IPS DF 6.9 (cell line): ENCODE measurements at places on chromosomes 4 and X.
A peak's percentile ranks its signal among the peaks of the same experiment; 100 is the strongest.

DNA sequence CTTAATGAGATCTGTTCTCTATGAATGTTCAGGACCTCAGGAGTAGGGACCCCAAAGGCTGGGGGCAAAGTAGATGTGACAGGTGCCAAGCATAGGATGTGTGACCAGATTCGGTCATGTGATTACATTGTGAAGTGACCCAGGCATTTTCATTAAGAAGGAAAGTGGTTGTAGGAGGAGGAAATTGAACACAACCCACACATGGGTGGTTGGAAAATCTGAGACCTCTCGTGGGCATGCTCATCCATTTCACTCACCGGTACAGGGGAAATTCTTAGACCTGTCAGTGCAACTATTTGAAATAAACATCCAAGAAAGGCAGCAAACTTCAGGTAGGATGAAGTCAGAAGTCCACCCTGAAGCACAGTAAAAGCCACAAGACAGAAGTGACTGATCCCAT is 43.5 kb upstream of the CD99 start:
- DNase-seq, result no peak

DNA sequence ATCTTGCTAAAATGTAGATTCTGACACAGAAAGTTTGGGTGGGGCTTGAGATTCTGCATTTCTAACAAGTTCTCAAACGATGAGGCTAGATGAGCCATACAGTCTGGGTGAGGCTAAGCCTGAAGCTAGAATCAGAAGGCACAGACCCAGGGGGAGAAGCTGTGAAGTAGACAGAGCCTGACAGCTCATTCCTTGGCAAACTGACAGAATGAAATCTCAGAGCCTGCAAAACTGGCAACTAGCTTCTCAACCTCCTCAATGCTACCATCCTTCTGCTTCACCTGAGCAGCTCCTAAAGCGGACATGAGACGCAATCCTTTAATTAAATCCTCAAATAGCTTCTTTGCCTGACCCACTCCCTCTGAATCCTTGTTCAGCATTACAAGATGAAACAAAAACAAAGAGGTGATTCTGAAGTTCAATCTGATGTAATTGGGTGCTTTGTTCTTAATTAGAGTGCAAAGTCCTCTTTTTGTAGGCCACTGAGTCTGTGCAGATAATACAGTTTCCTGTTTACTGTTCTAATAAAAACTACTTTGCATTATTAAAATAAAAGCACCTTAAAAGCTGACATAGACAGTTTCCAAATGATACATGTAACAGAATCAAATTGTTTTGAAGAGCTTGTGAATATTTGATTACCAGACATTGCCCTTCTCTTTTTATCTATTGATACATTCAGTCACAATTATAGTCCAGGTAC is 71.0 kb upstream of the BMP2K start:
- DNase-seq, result no peak

DNA sequence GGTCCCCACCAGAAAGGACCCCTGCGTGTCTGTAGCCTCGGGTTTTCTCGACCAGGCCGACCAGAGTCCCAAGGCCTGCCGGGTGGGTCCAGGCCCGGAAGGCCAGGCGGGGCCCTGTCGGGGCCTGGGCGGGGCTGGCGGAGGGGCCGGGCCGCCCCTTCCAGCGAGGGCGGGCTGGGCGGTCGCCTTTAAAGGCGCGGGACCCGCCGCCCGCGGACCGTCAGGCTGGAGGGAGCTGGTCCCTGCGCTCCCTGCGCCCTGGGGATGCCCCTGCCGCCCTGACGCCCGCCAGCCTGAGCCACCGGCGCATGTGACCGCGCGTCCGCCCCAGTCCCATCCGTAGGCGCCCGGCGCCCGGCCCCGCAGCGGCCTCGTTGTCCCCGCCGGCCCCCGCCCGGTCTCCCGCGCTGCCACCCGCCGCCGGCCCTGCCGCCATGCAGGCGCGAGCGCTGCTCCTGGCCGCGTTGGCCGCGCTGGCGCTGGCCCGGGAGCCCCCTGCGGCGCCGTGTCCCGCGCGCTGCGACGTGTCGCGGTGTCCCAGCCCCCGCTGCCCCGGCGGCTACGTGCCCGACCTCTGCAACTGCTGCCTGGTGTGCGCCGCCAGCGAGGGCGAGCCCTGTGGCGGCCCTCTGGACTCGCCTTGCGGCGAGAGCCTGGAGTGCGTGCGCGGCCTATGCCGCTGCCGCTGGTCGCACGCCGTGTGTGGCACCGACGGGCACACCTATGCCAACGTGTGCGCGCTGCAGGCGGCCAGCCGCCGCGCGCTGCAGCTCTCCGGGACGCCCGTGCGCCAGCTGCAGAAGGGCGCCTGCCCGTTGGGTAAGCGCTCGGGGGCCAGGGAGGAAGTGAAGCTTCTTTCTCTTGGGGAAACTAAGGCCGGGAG is at the start of gene HTRA3:
TSS of gene HTRA3 (plus strand) at position 220 of the 883 bp plus-strand sequence. CDS start at position 435, 215 bp downstream.
- no peak for DNase-seq

GRCh38 chrX:101357166-101357795 is 8.7 kb upstream of the TIMM8A start:
- no peak for DNase-seq

DNA sequence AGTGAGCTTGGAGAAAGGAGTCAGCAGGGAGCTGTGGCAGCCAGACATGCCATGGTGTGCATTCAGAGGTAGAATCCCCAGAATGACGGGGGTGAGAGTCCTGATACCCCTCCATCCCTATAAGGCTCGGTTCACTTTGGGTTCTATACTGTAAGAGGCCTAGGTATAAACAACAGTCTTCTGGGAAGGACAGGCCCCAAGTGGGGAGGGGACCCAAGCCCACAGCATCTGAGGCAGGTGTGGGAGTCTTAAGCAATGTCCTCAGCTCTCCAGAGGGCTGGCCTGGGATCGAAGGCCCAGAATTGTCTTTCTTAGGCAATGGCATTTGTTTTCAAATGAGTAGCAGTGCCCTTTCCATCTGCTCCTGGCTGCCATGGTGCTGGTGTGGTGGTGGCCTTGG is 50.2 kb upstream of the MAMLD1 start:
- DNase-seq, result no peak

DNA sequence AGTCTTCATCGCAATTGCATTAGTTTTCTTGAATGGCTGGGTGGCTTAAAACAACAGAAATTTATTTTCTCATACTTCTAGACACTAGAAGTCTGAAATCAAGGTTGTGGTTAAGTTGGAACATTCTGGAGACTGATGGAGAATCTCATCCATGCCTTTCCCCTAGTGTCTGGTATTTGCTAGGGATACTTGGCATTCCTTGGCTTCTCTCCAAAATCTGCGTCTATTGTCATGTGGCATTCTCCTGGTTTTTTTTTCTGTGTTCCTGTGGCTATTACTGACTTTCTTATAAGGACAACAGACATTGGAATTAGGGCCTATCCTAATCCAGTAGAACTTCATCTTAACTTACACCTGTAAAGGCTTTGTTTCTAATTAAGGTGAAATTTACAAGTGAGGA is 272.8 kb upstream of the EPHA5 start:
- DNase-seq, result peak; percentile 89

- no peak for DNase-seq
These were observed 32.3 kb upstream of the IRF2 start for GRCh38 chr4:184506527-184507121.
